ENCODE measurements at places on chromosomes 5 and 9.

- DNase-seq, result no peak
Measured at GRCh38 chr9:137068539-137069507, 1.5 kb downstream of the SAPCD2 start.

DNA sequence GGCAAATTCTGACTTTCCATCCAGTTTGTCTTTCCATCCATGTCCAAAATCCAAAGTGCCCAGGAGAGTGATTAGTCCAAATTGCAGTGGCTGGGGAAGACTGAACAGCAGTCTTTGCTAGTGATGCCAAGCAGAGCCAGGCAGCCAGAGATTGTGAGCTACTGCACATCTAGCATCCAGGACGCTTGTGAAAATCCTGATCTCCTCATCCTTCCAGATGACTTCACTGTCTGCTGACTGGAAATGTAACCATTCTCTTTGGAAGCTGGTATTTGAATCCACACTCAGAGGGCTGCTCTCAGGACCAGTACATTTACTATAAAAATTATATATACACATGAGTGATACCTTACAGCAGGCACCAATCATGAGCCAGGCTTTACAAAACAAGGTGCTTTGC is 49.6 kb downstream of the MACROH2A1 start:
- no peak for DNase-seq

GRCh38 chr9:87515006-87515405 is 17.3 kb downstream of the DAPK1 start:
- DNase-seq, result no peak

GRCh38 chr5:147826361-147826760 is 5.1 kb downstream of the SPINK1 start:
- no peak for DNase-seq

DNA sequence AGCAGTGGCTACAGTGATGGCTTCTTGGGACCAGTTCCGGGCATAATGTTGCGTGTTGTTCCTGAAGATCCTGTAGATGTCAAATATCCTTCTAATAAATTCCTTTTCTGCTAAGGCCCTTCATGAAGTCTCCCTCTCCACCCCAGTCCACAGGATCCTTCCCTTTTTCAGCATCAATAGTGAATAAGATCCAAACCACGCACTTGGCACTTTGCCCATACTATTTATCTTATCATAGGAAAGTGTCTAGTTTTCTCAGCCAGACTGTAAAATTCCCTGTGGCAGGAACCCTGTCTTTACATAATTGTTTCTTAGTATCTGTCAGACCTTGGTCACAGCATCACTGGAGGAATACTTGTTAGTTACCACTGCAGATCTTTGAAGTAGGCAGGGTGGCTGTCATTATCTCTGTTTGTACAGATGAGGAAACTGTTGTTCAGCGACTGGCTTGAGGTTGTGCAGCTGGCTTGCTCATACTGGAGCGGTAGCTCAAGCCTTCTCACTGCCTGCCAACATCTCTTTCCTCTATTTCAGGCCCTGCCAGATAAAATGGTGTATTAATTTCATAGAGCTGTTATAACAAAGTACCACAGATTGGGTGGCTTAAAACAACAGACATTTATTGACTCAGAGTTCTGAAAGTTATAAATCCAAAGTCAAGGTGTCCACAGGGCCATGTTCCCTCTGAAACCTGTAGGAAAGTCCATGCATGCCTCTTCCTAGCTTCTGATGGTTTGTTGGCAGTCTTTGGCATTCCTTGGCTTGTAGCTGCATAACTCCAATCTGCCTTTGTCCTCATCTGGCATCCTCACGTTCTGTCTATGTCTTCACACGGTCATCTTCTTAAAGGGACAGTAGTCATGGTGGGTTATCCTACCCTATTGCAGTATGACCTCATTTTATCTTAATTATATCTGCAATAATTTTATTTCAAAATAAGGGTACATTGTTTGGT is 33.5 kb upstream of the APC start:
- DNase-seq, result no peak

DNA sequence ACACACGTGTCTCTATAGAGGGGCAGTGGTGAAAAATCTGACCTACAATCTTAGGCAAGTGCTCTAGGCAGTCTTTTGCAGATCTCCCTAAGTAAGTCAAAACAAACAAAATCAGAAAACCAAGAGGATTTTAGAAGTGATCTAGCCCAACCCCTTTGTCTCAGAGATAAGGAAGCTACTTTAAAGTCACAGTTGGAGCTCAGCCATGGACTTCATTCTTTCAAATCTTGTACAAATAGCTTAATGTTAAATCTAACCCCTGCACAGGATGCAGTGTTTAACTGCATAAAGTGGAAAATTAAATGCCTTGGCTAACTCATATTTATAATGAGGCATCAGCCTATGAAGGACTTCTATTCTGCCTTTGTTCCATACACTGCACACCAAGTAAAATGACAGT is 135.1 kb upstream of the RFX3 start:
- DNase-seq, result no peak

DNA sequence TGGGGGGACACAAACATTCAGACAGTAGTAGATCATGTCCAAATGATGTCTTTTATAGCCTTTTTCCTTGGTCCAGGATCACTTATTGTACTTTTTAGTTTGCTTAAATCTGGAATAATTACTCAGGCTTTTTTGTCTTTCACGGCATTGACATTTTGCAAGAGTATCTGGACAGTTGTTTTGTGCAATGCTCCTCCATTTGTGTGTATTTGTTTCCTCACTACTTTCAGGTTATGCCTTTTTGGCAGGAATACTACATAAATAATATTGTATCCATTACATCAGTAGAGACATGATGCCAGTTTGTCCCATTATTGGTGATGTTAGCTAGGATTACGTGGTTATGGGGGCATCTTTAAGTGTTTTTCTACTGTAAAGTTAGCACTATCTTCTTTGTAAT is 238.3 kb downstream of the MAN2A1 start:
- no peak for DNase-seq

- no peak for DNase-seq
Measured at GRCh38 chr9:80156756-80157472, 585.1 kb downstream of the TLE4 start.

DNA sequence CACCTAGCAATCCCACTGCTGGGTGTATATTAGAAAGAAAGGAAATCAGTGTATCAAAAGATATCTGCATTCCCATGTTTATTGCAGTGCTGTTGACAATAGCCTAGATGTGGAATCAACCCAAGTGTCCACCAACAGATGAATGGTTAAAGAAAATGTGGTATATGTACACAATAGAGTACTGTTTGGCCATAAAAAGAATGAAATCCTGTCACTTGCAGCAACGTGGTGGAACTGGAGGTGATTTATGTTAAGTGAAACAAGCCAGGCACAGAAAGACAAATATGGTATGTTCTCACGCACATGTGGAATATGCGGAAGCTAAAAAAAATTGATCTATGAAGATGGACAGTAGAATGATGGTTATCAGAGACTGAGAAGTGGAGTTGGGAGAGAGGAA is 221.6 kb upstream of the DAP start:
- no peak for DNase-seq

DNA sequence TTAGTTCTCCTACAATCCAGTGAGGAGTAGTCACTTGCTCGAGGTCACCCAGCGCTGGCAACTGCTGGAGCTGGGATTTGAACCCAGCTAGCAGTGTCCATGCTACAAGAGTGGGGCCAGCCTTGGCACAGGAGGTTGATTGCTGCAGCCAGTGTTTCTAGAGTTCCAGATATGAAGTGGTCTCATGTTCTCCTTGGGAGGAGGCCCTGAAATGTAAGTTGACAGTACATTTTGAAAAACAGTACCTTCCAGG is 802 bp downstream of the CCDC107 start:
- no peak for DNase-seq

DNA sequence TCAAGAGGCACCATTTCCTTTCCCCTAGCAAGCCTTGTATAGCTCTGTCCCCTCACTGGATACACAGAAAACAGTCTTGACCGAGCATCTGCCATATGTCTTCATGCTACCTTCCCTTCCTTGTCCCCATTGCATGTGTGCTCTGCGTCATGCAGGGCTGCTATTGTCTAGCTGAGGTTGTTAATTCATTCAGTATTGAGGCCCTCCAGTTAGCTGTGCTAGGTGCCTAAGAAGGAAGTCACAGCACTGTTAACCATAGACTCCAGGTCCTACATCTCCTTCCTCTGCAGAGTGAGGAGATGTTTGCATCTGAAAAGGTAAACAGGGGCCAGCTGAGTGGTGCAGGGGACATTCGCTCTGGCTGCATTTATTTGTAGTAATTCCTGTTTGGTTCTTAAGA is 48.2 kb downstream of the SLC1A3 start:
- DNase-seq, result no peak

GRCh38 chr9:100099722-100100042 is 639 bp downstream of the INVS start:
- DNase-seq, result no peak

DNA sequence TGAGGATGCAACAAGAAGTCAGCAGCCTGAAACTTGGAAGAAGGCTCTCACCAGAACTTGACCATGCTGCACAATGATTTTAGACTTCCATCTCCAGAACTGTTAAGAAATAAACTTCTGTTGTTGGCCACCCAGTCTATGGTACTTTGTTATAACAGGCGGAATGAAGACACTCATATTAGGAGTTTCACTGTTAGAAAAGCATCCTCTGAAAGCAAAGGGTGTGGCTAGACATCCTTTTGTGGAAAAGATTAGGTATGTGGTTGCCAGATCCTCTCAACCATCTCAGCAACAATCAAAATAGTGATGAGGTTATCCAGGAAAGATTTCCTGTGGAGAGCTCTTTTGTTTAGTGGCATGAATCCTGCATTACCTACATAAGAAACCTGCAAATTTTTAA is 20.7 kb downstream of the ITGA2 start:
- no peak for DNase-seq

DNA sequence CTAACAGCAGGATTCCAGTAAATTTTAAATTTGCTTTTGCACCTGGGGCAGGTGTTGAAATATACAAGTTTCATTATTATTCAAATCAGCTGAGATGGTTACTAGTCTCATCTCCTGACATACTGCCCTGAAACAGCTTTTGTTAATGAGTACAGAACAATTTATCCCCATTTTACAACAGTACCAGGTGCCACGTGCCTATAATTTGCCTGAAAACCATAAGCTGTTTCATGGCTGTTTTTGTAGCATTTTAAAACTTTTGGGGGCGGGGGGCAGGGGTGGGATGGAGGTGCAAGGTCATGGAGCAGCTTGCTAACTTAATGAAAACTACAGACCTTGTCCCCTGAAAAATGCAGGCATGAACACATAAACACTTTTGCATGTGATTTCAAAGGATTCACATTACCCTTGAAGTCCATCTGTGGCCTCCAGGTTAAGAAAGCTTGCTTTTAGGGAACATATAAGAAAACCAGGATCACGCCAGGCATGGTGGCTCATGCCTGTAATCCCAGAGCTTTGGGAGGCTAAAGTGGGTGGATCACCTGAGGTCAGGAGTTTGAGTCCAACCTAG is 42.1 kb downstream of the TIMD4 start:
- no peak for DNase-seq

- no peak for DNase-seq
Measured at GRCh38 chr5:31993165-31993961, 180.8 kb downstream of the GOLPH3 start.

DNA sequence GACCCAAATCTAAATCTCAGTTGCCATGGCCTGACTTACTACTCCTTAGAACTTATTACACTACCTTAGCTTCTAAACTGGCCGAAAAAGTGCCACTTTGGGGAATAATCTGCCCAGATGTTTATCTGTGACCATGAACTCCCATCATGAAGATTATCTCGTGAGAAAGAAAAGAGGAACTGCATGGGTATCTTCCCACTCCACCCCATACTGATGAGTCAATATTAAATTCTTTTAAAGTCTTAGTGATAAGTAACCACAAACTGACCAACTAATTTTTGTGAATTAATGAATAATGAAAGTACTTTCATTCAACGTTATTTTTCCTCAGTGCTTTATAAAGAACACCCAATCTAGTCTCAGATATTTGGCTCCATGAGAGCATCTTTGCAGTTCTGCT is 493.5 kb downstream of the EBF1 start:
- DNase-seq, result no peak

GRCh38 chr5:133924221-133924920 is 44.1 kb downstream of the C5orf15 start:
- no peak for DNase-seq

- DNase-seq, result no peak
Measured at GRCh38 chr9:6955251-6955921, 197.6 kb downstream of the KDM4C start.

DNA sequence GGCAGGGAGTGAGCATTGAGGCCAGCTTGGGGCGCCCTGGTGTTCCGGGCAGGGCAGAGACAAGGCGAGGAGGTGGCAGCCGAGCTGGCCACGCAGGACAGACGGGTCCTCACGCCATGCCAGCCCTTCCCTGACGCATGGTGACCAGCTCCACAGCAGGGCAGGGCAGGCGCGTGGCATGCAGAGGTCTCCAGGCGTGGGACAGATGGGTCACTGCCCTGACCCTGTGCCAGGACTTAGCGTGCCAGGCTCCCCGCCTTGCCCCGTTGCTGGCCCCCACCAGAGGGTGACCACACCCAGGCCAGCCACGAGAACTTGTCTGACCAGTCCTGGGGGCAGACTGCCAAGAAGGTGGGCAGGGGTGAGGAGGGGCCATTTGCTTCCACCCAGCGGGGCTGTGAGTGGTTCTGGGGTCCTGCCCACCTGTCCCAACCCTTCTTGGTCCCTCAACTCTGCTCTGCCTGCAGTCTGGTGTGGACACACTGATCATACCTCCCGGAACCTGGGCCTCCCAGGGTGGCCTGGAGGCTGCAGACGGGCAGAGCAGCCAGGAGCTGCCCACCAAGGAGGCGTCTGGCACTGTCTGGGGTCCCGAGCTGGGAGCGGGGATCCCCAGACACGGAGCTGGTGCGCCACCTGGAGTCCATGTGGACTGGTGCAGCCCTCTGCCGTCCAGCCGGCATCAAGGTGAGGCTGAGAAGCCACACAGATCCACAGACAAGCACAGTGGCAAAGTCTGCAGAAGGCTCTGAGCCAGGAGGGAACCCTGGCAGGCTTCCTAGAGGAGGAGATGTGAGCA is at the start of gene RNF224:
TSS of gene RNF224 (plus strand) at position 449 of the 799 bp plus-strand sequence. CDS start 834 bp downstream, outside the sequence.
- no peak for DNase-seq

DNA sequence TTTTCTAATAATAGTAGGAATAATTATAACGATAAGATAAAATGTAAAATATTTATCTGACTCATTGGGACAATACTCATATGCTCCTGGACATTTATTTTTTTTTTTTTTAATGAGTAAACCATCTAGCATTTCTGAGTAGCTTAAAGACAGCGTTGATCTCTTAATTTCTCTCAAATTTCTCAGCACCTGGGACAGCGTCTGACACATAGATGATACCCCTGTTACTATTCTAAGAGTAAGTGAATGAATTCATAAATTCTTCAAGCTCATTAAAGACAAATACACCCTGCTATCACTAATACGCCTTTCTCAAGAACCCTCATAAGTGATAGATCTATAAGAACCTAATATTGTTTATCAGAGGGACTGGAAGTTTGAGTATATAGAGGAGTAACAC is 12.0 kb upstream of the HTR4 start:
- no peak for DNase-seq

DNA sequence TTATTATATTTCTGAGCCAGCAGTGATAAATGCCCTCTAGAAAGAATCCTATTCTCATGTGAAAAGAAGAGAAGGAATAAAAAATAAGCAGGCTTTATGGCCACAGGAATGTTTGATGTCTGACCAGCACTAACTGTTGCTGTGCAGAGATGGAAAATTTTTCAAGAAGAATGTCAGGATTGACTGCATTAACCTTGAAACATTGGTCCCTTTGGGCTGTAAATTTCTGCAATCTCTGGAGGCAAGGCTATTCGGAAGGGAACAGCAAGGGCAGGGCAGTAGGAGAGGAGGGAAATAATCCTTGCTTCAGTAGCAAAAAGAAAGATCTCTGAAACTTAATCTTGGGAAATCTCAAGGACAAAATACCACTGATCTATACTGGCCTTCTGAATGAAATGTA is 415.2 kb downstream of the DNAH5 start:
- DNase-seq, result no peak
